T-cell (primary cell): ENCODE measurements at places on chromosomes 7 and 10.

DNA sequence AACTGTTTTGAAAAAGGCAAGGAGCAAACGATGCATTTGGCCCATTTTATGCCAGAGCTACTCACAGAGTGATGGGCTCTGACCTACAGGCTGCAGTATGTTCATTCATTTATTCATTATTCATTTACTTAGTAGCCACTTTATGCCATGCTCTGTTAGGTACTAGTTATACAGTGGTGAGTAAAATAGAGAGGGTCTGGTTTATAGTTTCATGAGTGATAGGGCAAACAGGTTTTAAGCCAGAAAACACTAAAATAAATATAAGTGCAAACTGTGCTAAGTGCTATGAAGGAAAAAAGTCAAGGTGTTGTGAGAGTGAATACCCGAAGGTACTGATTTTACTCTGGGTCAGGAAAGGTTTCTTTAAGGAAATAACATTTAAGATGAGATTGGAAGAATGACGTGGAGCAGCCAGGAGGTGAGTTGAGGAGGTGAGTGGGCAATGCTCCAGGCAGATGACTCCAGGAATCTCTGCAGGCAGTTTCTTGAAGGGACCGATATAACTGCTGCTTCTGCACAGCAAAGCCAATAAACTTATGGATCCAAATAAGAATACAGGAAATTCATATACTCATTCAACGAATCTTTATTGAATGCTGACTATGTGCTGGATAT is 56.9 kb upstream of the FAM133B start:
- no peak for DNase-seq

- DNase-seq, result no peak
These were observed 16.2 kb upstream of the SPOCK2 start for GRCh38 chr10:72104472-72105097.

DNA sequence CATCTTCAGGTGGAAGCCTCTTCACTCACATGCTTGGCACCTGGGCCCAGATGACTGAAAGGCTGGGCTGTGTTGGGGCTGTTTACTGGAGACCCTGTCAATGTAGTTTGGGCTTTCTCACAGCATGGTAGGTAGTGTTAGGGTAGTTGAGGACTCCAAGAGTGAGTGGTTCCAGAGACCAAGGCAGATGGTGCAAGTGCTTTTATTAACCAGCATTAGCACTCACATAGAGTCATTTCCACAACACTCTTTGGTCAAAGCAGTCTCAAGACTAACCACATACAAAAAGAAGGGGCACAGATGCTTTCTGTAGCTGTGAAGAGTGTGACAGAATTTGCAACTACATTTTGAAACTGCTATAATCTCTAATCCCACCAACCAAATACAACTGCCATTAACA is 135.0 kb downstream of the RTKN2 start:
- DNase-seq, result no peak

GRCh38 chr7:12719141-12719919 is 31.9 kb downstream of the ARL4A start:
- no peak for DNase-seq

GRCh38 chr10:60172363-60172990 is 217.2 kb downstream of the ANK3 start:
- no peak for DNase-seq

GRCh38 chr10:5805711-5806110 is 7.5 kb downstream of the GDI2 start:
- DNase-seq, result no peak

DNA sequence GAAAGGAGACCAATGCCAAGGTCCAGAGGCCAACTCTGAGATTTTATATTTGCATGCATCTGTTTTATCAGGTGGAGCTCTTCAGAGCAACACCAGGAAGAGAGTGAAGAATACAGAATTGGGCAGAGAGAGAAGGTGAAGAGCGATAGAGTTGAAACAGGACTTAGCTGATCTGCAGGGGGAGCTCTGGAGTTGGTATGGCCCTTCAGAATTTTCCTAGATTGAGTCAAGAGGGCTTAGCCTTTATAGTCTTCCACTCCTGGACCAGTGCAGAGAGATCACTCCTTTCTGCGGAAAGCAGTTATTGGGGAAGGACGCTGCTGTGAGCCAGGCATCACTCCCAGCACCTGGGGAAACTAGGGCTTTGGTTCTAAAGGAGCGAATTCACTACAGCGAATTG is 105.0 kb upstream of the DGKB start:
- no peak for DNase-seq

- DNase-seq, result peak; percentile 35
These were observed 738 bp downstream of the VPS26A start for GRCh38 chr10:69124563-69125268.

- DNase-seq, result no peak
These were observed 93.0 kb upstream of the SORCS3 start for GRCh38 chr10:104548090-104548489.

DNA sequence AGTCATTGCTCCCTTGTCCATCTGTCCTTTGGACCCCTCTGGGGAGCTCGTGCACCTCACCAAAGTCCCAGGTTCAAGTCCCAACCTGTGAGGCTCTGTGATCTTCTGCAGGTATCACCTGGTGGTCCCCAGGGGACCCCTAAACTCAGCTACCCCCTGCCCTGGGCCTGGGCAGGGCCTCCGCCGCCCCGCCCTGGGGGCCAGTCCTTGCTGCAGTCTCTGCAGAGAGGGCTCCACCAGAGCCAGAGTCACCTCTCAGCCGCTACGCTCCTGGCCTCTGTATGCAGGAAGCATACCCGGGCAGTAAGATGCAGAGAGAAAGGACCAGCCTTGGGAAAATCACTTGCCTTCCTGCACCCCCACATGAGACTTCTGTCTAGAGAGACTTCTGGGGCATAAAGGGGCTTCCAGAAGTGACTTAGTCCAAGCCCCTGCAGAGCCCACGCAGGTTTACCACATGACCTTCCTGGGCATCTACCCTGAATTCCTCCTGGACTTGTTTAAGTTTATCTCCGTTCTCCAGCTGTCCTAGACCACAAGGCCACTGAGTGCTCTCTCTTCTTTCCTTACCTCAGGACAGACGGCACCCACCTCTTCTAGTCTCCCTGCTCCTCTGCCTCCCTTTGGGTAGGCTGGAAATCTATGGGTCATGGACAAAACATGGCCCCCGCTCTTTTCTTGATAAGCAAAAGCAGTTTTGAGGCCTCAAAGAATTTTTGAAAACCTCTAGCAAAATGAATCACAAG is 21.2 kb downstream of the CALML5 start:
- no peak for DNase-seq

- DNase-seq, result no peak
These were observed 131.0 kb upstream of the C1GALT1 start for GRCh38 chr7:7051206-7051877.

DNA sequence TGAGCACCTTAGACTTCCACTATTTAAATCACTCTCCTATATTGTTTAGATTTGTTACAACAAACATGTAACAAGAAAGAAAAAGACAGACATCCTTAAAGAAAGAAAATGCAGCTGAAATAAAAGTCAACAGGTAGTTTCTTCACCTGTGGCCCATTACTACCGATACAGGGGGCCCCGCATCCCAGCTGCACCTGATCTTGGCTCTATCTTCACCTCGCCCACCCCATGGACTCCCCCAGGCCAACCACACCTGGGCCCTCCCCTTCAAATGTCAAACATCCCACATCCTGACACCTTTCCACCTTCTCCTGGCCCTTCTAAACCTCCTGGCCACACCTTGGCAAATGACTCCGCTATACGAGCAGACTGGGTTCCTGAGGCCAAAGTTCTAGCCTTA is 7.0 kb downstream of the DDX56 start:
- no peak for DNase-seq

GRCh38 chr7:117389871-117390270 is 37.4 kb downstream of the ASZ1 start:
- DNase-seq, result no peak

DNA sequence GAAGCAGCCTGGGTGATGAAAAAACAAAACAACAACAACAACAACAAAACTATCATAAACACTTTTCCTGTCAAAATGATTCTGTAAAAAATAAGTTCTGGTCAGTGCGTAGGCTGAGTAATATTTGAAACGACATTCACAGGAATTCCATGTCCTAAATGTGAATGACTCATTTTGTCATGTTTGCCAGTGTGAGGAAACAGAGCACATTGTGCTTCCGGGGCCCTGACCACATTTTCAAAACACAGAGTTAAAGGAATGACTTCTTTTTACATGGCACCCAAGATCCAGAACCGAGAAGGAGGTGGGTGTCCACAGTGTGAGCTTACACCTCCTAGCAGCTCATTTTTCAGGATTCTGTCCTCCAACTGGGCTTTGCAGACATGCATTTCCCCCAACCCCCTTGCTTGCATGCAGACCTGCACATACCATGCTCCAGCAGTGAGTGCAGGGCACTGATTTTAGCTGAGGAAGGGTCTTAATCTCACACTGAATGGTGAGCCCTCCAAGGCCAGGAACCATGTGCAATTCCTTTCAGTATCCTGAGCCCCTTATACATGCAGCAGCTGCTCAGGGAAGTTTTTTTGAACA is 3.0 kb downstream of the CLRN3 start:
- no peak for DNase-seq

DNA sequence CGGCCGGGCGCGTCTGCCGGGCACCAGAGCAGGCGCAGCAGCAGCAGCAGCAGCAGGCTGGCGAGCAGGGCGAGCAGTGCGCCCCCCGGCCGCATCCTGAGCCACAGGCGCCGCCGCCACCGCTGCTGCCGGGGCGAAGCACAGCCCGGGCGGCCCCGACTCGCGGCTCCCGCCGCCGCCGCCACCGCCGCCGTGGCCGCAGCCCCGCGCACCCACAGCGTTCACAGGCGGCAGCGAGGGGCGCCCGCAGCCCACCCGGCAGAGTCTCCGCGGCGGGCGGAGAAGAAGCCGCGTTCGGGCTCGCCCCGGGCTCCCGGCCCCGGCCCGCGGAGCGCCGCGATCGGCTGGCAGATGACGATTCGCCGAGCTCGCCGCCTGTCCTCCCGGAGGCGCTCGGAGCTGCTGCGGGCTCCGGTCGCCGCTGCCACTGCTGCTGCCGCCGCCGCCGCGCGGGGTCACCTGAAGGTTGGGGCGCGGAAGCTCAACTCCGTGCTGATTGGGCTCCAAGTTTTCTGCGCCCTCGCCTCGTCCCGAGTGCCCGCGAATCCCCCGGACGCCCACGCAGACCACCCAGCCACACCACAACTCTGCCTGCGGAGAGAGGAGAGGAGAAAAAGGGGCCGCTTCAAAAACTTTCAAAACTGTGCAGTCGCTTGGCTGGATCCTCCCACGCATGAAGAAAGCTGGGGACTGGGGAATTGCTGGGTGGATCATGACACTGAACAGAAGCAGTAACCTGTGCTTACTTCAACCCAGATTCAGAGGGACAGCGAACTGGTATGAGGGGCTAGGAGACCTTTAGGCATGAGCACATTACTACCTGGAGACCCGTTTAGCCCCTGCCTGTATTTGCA is at the start of gene ST8SIA6:
Gene ST8SIA6 (minus strand): TSS at position 435 of the 854 bp plus-strand sequence. CDS start 340 bp downstream, at position 95.
- DNase-seq, result peak; percentile 31

GRCh38 chr7:22787951-22788350 is 34.7 kb downstream of the TOMM7 start:
- no peak for DNase-seq

DNA sequence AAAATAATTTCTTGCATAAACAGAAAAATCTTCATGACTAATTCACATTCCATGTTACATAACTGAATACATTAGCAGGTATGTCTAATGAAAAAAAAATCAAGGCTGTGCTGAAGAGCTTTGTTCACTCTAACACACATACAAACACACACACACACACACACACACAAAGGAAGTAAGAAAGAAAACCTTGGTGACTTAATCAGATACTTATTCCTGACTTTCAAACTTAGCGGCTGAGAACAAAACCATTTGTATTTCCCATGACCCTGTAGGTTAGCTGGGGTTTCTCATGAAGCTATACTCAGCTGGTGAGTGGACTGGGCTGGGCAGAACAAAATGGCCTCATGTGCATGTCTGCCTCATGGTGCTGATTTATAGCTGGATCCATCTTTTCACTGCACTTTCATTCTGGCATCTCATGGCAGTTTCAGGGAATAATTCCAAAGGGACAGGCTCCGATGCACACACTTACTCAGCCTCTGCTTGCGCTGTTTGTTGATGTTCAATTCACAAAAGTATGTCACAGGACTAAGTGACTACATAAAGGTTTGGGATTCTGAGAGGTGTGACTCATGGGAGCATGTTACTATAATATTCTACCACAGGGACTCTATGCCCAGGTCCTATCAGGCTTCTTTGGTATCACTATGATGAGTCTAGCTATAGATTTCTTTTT is 161.2 kb downstream of the PCLO start:
- no peak for DNase-seq

DNA sequence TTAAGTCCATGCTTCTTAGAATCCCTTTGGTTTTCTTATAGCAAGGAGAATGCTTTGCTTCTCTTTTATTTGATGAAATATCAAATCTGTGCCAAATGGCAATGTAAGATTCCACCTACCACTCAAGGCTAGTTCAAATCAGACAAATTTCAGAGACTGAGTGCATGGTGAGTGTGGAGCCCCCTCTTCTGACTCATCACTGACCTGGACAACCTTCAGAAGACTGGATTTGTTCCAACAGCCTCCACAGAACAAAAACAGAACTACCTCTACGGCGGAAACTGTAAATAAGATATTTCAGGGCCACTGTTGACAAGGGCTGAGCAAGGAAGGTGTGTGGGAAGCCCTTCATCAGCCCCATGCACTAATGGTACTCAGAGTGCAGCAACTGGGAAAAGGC is 21.1 kb downstream of the NCAPG2 start:
- no peak for DNase-seq

DNA sequence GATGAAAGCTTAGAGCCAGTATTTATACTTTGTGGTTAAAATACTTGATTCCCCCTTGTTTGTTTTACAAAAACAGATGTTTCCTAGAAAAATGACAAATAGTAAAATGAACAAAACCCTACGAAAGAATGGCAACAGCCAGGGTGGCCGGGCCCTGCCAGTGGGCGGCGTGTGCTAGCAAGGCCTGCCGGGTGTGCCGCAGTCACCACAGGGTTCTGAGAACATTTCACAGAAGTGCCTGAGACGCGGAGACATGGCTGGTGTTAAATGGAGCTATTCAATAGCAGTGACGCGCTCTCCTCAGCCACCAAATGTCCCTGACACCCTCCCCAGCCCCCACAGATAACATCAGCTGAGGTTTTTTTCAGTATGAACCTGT is 14.5 kb downstream of the GPR146 start:
- DNase-seq, result no peak

DNA sequence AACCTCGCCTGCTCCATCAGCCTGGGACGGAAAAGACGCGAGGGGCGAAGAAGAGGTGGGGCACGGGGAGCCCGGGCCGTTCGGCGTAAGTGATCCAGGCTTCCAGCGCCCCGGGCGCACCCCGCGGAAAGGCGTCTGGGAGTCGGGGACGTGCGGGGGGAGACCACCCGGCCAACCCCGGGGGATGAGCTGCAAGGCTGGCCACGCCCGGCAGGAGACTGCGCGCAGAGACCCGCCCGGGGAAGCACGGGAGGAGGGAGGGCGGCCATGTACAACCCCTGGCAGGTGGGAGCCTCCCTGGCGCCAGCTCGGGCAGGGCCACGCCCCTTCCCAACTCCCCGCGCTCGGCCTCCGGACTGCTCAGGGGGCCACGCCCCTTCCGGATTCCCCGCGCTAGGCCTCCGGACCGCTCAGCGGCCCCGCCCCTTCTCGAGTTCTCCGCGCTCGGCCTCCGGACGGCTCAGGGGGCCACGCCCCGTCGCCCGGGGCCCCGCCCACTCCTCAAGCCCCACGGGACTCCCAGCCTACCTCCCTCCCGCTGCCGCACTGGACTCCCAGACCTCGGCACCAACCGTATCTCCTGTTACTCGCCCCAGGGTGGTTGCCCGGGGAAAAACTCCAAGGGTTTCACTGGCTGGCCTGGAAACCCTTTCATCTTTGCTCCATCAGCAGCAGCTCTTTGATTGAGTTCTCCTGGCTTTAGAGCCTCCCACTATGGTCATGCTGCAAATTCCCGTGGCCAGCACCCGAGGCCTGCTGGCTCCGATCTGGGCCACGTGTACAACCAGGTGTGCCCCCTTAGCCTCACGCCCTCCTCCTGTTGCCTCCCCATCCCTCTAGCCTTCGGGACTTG is 284.4 kb downstream of the ZEB1 start:
- peak; percentile 22 for DNase-seq
